ENCODE measurements at places on chromosomes 16 and 17.
A peak's percentile ranks its signal among the peaks of the same experiment; 100 is the strongest.

GRCh38 chr17:28720247-28720996, 637 bp downstream of the RPL23A start:
- no peak for DNase-seq

- no peak for DNase-seq
Measured at GRCh38 chr17:66711401-66711800, 123.5 kb upstream of the CACNG5 start.

DNA sequence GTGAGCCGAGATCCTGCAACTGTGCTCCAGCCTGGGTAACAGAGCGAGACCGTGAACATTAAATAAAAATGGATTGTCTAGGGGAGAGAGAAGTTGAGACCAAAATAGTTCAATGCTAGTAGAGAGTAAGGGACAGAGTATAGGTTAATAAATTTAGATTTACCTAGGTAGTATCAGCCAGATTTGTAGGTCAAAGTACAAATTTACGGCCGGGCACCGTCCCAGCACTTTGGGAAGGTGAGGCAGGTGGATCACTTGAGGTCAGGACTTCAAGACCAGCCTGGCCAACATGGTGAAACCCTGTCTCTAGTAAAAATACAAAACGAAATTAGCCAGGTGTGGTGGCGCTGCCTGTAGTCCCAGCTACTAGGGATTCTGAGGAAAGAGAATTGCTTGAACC, 12.2 kb upstream of the BMERB1 start:
- DNase-seq, result no peak

DNA sequence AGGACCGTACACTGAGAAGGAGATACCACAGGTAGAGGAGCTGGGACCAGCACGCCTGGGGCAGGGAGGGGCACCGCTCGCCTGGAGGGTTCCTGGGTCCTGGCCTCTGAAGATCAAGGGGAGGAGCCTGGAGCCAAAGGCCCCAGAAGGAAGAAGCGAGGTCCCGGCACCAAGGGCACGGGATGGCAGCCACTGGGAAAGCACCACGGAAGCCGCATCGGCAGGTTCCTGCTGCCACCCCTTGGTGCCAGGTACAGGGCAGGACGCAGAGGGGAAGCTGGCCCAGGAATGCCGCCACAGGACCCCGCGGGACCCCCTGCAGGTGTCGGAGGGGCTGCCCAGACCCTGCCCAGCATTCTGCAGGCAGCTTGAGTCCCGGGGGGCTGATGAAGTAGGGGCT, 42.5 kb upstream of the CBFA2T3 start:
- DNase-seq, result no peak

- no peak for DNase-seq
Measured at GRCh38 chr17:57530026-57530425, 215.1 kb downstream of the CCDC182 start.

GRCh38 chr16:2486645-2487516, 12.0 kb downstream of the TBC1D24 start:
- no peak for DNase-seq

- DNase-seq, result no peak
Measured at GRCh38 chr17:58484600-58484999, 3.6 kb downstream of the HSF5 start.

DNA sequence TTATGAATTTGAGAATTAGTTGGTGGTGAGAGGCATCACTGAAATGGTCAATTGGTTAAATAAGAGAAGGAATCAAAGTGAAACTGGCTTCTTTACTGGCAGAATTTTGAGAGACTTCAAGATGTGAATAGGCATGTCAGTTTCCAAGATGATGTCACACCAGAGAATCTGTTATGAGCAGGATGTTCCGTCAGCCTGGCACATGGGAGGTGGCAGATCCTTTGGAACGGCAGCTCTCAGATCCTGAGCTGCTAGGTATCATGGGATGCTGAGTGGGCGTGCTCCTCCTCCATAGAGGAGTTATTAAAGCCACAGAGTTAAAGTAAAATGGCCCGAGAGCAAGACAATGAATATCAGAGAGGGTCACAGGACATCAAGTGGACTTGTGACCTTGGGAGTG, 444.3 kb upstream of the HSBP1 start:
- DNase-seq, result no peak

DNA sequence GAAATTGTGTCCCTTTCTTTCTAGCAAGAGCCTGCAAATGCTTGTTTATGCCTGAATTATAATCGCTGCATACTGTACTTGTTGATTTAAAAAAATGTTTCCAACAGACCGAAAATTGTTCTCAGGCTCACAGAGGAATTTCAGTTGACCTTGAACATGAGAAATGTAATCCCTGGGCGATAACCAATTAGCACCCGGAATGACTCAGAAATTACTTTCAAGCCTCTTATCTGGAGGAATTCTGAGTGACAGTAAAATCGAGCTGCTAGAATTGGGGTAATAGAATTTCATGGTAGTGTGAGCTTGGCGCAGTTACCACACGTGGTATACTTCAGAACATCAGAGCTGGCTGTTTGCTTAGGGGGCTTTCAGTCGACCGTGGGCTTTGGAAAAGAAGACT, 139.1 kb upstream of the CACNG3 start:
- no peak for DNase-seq

DNA sequence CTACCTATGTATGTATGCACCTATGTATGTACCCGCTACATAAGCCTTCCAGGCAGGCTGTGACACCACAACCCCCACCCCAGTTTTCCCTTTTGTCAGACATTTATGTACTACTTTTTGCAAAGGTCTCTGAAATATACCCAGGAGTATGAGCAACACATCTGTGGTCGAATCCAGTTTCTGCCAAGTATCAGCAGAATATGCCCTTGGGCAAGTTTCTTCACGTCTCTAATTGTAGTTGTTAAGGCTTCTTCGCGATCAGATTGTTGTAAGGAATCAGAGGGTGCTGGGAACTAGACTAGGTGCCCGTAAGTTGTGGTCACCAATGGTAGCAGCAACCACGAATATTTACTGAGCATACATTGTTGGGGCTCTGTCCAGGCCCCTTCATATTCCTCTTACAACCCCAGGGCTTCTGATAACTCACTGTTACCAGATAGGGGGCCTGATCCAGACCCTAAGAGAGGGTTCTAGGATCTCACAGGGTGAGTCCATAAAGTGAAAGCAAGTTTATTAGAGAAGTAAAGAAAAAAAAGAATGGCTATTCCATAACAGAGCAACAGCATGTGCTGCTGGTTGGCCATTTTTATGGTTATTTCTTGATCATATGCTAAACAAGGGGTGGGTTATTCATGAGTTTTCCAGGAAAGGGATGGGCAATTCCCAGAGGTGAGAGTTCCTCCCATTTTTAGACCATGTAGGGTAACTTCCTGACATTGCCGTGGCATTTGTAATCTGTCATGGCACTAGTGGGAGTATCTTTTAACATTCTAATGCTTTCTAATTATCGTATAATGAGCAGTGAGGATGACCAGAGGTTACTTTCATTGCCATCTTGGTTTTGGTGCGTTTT, 16.6 kb downstream of the NUDT7 start:
- DNase-seq, result no peak

DNA sequence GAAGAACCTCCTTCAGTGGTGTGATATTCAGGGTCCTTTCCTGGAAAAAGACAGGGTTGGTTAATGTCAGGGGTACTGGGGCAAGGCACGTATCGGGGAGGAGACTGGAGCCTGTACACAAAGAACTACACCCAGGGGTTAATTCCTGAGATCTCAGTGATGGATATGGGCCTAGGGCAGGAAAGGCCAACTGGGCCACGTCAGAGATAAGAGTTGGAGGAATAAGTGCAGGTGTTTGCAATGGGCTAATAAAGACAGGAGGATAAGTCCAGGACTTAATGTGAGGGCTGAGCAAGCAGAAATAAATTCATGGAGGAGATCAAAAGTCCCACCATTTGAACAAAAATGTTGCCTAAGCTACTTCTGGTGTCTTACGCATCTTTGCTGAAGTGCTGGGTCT, 10.4 kb upstream of the HERPUD1 start:
- DNase-seq, result no peak

DNA sequence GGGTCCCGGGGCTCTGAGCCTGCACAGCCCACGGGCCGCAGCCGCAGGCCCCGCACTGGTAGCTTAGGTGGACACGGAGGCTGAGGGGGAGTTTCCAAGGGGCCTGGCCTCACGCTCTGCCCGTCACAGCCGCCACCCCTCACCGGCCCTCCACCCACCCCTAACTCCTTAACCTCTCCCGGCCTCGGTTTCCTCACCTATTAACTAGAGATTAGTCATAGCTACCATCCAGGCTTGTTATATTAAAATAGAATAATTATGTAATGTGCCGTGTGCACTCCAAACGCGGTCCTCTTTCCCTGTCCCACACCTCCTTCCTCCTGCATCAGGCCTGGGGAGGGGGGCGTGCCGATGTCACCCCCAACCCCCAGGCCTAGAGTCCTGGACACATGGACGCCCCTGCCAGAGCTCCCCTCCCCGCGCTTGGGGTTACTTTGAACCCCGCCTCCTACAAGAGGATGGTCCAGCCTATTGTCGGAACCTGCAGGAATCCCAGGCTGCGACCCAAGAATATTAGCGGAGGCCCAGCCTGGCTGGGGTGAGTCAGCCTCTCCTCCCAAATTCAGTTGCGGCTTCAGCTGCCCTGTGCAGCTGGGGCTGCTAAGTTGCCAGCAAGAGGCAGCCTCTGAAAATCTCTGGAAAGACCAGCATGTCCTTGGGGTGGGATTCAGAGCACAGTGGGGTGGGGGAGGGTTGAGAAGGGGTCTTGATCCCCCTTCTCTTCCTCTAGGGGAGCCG, 17.3 kb downstream of the SOCS3 start:
- DNase-seq, result no peak

GRCh38 chr16:30895627-30896260, 670 bp upstream of the CTF1 start:
- no peak for DNase-seq

GRCh38 chr17:1045456-1045855, 48.5 kb downstream of the TIMM22 start:
- no peak for DNase-seq

DNA sequence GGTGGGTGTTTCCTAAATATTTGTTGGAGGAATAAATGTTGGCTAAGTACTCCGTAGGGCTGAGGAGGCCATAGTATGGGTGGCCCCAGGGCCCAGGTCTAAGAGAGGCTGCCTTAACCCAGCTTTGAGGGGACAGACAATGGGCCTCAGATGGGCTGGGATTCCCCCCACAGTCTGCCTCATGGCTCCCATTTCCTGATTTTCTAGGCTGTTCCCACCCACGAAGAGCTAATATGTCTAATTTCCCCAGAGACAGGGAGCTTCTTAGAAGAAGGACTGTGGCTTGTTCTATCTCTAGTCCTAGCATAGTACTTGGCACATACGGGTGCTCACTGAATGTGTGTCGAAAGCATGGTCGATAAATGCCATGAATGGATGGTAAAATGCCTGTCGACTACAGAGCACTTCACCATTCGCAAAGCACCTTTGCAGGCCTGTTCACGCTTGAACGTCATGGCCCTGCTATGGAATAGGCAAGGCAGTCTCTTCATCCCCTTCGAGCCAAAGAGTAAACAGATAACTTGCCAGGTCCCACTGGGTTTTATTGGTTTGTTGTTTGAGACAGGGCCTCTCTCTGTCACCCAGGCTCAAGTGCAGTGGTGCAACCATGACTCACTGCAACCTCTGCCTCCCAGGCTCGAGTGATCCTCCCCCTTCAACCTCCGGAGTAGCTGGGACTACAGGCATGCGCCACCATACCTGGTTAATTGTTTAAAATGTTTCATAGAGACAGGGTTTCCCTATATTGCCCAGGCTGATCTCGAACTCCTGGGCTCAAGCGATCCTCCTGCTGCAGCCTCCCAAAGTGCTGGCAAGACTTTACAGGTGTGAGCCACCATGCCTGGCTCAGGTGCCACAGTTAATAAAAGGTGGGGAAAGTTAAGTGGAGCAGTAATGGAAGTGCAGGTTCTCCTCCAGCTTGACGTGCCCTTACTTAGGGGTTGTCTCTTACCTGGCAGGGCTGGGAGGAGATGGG, 9.7 kb downstream of the CHAD start:
- no peak for DNase-seq

GRCh38 chr16:79876332-79876730, 275.8 kb upstream of the MAF start:
- DNase-seq, result no peak

- DNase-seq, result no peak
Measured at GRCh38 chr16:17032332-17032731, 438.4 kb downstream of the XYLT1 start.

GRCh38 chr16:79897104-79897452, 296.5 kb upstream of the MAF start:
- DNase-seq, result no peak

GRCh38 chr17:69819316-69820087, 255.5 kb upstream of the KCNJ16 start:
- no peak for DNase-seq

DNA sequence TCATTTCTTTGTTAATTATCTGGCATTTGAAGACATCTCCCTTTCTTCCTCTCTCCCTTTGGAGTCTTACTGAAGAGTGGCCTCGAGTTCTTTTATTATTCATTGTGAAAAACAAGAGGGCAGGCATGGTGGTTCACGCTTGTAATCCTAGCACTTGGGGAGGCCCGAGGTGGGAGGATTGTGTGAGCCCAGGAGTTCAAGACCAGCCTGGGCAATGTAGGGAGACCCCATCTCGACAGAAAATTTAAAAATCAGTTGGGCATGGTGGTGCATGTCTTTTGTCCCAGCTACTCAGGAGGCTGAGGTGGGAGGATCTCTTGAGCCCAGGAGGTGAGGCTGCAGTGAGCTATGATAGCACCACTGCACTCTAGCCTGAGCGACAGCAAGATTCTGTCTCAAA, 20.1 kb downstream of the BPTF start:
- DNase-seq, result no peak

DNA sequence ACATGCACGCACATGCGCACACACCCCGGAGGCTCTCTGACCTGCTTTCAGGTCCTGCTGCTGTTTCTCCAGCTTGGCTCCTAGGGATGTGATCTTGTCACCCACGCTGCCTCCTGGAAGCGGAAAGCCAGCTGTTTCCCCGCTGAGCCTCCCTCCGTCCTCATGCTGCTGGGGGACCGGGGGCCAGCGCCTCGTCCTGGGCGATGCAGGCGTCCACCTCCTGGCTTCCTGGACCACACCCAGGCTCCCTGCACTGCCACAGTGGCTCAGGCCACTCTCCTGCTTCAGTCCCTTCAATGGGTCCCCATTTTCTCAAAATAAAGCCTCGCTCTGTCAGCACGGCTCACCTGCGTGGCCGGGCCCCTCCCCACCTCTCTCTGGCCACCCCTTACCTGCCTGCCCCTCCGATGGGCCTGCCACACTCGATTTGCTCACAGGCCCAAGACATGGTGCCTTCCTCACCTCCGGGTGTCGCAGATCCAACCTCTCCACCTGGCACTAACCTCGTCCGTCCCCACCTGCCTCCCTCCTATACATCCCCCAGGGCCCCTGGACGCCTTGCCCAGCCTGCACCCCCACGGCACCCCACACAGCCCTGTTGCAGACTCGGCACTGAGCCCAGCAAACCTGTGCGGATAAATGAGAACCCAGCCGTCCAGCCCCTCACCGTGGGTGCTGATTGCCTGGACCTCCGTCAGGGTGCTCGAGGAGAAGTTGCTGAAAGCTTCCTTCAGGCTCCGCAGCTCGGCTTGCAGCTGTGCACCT, 6.6 kb downstream of the ASGR2 start:
- no peak for DNase-seq

- peak; percentile 84 for DNase-seq
Measured at GRCh38 chr16:66524601-66525164, 25.2 kb downstream of the TK2 start.
